ENCODE measurements at places on chromosomes 3 and 15.

DNA sequence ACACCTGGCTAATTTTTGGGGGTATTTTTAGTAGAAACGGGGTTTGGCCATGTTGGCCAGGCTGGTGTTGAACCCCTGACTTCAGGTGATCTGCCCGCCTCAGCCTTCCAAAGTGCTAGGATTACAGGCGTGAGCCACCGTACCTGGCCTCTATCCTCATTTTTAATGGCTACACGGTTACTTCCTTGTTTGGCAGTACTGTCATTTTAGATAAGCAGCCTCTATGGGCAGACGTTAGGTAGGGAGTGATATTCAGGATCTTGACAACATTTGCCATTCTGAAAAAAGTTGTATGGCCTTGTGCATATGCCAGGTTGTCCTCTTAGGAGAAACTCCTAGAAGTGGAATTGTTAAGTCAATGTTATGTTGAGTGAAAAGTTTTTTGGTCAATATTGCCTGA lies 141.7 kb downstream of the ITPR1 start:
- no peak for DNase-seq

GRCh38 chr3:134326760-134327593 lies 47.3 kb downstream of the AMOTL2 start:
- no peak for DNase-seq

- no peak for DNase-seq
Measured at GRCh38 chr3:178669758-178670157, 133.5 kb downstream of the KCNMB2 start.

DNA sequence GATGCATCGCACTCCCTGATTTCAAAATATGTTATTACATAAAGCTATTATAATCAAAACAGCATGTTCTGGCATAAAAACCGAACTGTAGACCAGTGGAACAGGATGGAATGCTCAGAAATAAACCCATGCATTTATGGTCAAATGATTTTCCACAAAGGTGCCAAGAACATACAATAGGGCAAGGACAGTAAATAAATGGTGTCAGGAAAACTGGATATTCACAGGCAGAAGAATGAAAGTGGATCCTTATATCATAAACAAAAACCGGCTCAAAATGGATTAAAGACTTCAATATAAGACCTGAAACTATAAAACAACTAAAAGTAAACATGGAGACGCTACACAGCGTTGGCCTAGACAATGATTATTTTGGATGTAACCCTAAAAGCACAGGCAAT lies 22.6 kb downstream of the USP50 start:
- no peak for DNase-seq

- no peak for DNase-seq
Measured at GRCh38 chr15:93033434-93034045, 55.5 kb downstream of the RGMA start.

DNA sequence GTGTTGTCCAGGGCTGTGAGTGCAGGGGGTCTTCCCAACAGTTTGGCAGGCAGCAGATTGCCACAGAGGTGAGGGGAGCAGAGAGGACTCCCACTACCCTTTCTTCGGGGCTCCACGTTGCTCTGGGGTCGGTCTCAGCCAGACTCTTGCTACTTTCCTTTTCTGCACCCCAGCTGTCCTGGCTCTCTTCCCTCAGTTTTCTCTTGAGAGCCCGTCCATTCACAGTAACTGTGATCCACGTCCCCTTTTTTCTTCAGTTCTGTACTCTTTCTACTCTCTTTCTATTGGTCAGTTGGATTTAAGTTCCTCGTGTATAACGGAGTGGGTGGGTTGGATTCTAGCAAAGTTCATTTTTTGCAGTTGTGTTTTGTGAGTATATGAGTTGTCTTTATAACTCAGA lies 105.8 kb downstream of the UNC13C start:
- DNase-seq: no peak

DNA sequence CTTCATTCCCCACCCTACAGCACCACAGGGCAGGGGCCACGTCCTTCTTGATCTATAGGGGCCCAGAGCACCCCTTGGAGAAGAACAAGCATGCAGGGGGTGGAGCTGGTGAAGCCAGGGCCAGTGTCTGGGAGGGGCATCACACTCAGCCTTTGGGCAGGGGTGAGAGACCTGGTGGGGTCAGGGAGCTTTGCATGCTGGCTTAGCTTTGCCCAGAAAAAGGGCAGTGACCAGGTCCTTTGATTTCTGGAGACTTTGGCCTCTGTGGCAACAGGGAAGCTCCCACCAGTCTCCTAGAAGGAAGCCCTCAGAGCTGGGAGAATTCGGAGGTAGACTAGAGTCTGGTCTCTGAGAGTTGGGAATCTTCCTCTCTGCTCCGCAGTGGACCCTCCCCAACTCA lies 990 bp downstream of the ITIH4 start:
- no peak for DNase-seq

DNA sequence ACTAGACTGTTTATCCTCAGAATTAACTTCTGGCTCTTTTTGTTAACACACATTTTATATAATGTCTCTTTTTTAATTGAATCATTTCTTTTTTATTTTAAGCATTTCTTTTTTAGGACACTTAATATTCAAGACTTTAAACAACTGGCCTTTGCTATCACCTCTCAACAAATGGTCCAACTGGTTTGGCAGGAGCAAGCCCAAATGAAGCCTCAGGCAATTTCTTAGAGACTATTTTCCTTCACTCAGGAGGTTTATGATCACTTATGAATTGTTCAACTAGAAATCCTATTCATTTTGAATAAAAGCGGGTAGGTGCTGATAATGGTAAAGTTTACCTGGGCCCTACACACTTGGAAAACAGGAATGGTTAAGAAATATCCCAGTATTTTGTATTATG lies 705.6 kb upstream of the GBE1 start:
- DNase-seq: no peak

DNA sequence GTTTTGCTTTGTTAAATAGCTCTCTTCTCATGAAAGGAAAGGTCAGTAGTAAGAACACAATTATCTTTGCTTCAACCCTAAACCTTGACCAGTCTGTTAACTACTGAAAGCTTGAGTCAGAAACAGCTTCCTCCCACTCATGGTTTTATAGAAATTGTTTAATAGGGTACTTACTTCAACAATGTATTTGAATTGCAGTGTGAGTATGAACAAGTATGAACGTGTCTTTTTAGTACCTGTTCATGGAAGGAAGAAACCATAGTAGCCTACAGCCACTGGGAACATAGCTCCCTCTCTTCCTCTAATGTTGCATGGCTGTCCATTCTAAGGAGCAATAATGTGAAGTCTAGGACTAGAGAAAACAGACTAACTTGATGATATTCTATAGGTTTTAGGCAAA lies 311.0 kb downstream of the MCTP2 start:
- no peak for DNase-seq

- no peak for DNase-seq
Measured at GRCh38 chr15:65355173-65355987, 22.4 kb downstream of the IGDCC3 start.

GRCh38 chr3:168312984-168313383 lies 217.3 kb upstream of the GOLIM4 start:
- no peak for DNase-seq

- no peak for DNase-seq
Measured at GRCh38 chr3:84109911-84110310, 848.9 kb upstream of the CADM2 start.

GRCh38 chr3:98172621-98173020 lies 6.1 kb downstream of the OR5H15 start:
- DNase-seq: no peak

DNA sequence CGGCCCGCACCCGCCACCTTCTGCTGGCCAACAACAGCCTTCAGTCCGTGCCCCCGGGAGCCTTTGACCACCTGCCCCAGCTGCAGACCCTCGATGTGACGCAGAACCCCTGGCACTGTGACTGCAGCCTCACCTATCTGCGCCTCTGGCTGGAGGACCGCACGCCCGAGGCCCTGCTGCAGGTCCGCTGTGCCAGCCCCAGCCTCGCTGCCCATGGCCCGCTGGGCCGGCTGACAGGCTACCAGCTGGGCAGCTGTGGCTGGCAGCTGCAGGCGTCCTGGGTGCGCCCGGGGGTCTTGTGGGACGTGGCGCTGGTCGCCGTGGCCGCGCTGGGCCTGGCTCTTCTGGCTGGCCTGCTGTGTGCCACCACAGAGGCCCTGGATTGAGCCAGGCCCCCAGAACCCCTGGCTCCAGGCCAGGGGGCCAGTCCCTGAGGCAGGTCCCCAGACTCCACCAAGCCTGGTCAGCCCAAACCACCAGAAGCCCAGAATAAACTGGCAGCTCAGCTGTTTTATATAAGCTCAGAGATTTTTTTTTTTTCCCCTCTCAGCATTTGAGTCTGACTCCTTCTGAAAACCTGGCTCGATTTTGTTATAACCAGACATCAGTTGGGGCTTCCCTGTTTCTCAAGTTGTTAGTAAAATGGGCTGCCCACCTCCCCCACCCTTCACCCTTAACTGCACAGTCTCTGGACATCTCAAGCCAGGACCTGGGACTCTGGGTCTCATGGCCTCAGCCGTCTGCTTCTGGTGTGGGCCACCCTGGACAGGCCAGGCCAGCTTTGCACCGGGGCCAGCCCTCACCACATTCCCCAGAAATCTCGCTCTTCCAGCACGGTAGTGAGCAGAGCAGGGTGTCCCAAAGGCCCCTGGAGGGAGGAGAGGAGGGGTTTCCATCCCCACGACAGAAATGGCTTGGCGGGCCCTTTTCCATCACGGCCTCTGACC lies 1.6 kb downstream of the GP9 start:
- DNase-seq: no peak

DNA sequence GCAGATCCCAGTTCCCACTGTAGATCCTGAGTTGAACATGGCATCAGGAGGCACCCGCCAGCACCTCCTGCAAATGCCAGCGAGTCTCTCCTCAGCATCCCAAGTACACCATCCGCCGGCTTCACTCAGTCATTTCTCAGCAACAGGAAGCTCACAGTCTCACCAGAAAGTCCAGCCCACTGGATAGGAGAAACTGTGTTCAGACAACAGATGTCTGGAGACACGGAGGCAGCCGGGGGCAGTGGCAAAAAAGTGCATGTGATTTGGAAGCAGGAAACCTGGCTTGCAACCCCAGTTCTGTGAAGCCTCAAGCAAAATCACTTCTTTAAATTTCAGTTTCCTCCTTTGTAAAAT lies 68.7 kb downstream of the SRGAP3 start:
- DNase-seq: no peak

GRCh38 chr3:161822291-161822690 lies 325.7 kb downstream of the OTOL1 start:
- DNase-seq: no peak

DNA sequence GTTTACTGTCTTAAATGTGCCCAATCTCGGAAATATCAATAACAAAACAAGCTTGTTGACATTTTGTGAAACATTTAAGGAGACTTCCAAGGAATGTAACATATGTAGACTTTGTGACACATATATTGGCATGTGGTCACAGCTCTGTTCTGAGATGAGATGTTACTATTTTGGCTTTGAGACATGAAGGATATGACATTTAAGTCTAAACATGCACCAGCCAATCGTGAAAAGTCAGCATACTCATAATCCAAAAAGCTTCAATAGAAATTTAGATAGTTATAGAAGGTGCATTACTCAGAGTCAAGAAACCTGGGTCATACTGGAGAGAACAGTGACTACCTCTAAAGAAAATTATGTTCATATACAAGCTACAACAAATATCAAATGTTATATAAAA lies 13.4 kb downstream of the COMMD2 start:
- no peak for DNase-seq

DNA sequence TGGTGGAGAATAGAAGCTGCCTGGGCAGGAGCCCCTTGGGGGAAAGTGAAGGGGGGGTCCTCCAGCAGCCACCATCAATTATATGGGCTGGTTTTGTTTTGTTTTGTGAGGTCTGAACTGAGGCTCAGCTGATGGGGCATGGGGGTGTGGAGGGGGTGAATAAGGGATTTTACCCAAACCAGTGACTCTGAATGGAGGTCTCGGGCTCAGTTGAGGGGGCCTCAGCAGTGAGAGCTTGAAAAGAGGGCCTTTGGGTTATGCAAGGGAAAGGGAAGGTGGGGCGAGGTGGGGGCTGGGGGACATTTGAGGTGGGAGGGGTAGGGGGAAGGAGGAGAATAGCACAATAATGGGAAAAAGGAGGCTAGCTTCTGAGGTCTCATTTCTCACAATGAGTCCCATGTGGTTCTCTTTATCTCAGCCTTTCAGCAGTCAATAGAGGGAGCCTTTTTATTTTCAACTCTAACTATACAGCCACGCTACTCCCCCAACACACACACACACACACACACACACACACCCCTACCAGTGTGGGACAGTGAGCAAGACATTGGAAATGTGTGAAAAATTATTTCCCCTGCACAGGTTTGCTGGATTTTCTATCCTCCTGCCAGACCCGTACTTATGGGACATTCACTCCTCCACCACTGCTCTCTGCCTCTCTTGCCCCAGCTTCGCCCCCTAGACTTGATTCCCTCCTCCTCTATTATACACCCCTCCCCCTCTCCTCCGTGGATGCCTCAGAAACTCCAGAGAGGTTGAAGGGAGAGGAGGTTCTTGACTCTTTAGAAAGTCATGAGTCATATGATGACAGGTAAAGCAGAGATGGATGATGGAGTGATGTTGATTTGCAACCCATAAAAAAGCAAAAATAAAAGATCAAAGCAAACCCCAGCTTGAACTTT lies 96.0 kb downstream of the GTPBP8 start:
- DNase-seq: no peak

DNA sequence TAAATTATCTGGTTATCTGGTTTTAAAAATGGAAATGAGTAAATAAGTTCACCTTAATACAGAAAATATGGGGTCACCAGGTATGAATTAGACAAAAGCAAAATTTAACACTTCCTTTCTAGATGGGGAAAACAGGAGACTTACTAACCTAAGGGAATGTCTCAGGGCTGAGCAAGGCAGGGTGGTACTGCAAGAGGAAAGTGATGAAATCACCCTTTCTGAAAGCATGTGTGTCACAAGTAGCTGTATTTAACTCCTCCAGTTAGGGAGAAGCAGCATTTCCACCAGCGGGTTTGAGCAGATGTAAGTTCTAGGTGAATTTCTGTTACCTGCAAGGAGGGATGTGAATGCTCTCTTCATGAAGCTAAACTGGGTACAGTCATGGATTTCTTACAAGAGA lies 629.1 kb downstream of the MECOM start:
- DNase-seq: no peak

DNA sequence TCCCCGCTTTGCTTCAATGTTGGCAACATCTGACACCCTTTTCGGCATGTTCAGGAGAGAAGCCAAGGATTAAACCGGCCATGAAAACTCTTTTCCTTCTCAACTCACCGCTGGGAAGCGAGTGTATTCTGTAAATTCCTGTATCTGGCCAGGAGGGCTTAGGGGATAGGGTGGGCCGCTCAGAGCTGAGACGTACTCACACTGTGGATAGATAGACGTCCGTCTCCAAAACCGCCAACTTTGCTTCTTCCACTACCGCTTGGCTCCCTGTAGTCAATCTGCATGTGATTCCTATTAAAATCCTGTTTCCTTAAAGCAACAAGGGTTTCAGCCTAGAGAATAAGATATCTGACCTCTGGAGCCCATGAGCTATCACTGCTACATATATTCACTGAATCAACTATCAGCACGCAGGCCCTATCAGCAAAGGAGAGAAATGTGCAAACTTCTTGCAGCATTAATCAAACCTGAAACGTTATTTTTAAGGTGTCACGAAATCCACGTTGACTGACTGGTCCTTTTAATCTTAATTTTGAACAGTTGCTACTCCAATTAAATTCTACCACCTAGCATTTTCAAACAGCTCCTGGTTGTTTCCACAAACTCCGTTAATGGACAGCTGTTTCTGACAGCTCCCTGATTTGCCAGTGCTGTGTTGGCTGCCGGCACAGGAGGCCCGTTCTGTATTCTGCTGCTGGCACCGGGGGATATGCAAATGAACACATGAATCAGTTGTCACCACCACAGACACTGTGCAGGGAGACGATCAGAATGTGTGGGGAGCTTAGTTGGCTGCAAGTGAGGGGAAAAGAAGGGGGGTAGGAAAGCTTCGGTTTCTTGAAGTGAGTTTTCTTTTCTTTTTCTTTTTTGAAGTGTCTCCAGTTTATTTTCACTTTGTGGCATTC lies 438.9 kb upstream of the ARRDC4 start:
- DNase-seq: no peak
